ENCODE measurements at places on chromosomes 5 and 9.
A peak's percentile ranks its signal among the peaks of the same experiment; 100 is the strongest.

DNA sequence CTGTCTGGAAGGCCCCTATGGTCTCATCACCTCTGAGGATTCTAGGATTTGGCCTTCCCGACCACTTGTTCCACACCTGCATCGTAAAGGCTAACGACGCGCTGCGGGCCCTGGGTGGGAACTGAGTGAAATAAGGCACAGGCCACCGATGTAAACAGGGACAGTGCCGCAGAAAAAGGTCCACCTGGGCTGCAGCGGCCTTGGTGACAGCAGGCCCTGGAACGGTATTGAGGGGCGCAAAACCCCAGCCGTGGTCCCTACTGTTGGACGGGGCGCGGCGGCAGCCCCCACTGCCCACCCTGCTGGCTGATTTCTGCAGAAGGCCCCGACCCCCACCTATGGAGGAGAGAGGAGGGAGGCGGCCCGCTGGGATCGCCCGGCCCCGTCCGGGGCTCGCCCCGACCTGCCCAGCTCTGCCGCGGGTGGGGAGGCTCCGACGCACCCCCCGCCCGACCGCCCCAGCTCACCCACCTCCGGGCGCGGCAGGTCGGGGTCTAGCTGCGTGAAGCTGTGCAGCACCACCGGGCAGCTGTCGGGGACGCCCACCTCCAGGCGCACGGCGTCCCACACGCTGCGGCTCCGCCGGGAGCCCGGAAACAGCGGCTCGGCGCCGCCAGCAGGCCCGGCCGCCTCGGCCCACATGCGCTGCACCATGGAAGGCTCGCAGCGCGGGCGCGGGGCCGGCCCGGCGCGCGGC lies 391 bp downstream of the RALGDS start:
- no peak for DNase-seq

- DNase-seq: no peak
These were observed 14.2 kb downstream of the TCERG1 start for GRCh38 chr5:146461319-146461718.

DNA sequence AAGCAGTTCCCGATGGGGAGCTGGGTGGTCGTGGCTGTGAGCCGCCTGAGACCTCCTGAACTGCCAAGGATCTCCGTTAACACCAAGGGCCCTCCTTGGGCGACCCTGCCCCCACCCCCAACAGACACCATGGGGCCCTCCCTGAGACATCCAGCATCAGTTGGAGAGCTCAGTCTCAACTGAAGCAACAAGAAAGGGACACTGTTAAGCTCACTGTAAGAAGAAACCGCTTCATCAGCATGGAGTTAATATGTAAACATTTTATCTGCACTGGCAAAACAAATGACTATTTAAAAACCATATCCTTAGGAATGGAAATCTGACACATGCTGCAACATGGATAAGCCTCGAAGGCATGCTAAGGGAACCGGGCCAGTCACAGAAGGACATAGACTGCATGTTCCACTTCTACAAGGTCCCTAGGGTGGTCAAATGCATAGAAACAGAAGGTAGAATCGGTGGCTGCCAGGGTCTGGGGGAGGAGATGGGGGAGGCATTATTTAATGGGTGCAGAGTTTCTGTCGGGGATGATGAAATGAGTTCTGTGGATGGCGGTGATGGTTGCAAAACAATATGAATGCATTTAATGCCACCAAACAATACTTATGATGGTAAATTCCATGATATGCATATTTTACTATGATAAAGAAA lies 47.4 kb downstream of the ROR2 start:
- peak; percentile 28 for DNase-seq

- DNase-seq: no peak
These were observed 14.0 kb upstream of the PHYHD1 start for GRCh38 chr9:128906741-128907140.

GRCh38 chr5:79875230-79875629 lies 115.8 kb downstream of the MTX3 start:
- DNase-seq: no peak

GRCh38 chr5:56988490-56988889 lies 36.6 kb upstream of the MIER3 start:
- no peak for DNase-seq

DNA sequence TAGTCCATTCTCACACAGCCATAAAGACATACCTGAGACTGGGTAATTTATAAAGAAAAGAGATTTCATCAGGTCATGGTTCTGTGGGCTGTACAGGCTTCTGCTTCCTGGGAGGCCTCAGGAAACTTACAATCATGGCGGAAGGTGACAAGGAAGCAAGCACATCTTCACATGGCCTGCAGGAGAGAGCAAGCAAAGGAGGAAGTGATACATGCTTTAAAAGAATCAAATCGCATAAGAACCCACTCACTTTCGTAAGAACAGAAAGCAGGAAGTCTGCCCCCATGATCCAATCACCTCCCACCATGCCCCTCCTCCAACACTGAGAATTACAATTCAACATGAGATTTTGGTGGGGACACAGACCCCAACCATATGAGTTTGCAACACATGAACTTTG lies 5.1 kb upstream of the FBXO38 start:
- no peak for DNase-seq

DNA sequence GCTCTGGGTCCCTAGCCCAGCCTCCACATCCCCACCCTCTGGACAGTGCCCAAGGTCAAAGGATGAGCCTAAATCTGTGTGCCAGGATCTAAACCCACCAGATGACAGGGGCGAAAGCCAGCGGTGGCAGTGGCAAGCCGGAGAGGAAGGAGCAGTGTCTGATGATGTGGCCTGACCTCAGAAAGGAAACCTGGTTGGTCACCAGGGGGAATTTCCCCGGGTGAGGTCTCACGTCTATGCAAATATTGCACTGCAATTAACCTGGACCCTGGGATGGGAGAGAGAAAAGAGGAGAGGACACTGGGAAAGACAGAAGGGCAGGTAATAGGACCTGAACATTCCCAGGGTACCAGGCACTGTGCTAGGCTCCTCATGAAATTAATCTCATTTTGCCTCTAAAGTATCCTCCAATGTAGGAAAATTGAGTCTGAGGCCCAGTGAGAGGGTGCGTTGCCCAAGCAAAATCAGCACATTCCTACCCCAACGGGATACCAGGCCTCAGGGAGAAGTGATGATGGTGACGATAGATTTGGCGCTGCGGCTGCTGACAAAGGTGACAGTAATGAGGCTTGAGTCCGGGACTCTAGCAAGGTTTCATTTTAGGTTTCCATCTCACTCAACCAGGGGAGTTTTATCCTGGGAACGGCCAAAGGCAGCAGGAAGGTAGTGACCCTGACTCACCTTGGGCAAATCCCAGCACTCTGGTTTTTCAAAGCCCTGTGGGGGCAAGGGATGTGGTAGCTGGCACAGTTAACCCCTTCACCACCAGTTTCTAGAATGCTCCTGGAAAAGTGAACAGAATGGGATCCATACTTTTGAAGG lies 13.4 kb upstream of the TNIP1 start:
- DNase-seq: peak; percentile 50

DNA sequence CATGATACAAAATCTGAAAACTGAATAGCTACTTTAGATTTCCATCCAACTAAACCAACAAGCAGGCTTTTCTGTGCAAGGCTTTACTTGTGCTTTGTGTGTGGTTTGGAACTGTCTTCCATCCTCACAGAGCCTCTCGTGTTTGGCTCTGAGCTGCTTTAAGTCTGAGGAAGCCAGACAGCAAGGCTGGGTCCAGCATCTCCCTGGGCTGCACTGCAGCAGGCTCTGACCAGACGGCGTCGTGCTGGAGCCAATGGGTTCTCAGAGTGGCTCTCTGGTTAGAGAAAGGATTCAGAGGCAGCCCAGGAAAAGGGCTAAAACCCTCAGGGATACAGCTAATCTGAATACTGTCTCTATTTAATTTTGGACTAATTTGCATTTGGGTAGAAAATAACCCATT lies 207.9 kb upstream of the EFNA5 start:
- no peak for DNase-seq

DNA sequence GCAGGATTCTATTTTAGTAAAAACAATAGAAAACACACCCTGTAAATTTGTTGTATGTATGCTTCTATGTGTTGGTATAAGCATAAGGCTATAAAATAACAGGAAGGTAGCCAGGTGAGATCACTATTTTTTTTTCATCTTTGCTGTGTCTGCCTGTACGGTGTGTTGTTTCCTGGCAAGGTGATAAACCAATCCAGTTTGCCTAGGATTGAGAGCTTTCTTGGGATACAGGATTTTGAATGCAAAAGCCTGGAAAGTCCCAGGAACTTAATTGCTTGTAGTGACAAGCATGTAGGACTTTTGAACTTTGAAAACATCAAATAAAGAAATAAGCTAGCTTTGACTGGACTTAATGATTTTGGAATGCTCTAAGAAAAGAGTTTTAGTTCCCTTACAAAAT lies 83.3 kb upstream of the RORB start:
- peak; percentile 5 for DNase-seq

GRCh38 chr5:172854451-172854871 lies 20.4 kb downstream of the ERGIC1 start:
- DNase-seq: no peak

- DNase-seq: no peak
These were observed 120.6 kb downstream of the PIK3R1 start for GRCh38 chr5:68336200-68336599.

DNA sequence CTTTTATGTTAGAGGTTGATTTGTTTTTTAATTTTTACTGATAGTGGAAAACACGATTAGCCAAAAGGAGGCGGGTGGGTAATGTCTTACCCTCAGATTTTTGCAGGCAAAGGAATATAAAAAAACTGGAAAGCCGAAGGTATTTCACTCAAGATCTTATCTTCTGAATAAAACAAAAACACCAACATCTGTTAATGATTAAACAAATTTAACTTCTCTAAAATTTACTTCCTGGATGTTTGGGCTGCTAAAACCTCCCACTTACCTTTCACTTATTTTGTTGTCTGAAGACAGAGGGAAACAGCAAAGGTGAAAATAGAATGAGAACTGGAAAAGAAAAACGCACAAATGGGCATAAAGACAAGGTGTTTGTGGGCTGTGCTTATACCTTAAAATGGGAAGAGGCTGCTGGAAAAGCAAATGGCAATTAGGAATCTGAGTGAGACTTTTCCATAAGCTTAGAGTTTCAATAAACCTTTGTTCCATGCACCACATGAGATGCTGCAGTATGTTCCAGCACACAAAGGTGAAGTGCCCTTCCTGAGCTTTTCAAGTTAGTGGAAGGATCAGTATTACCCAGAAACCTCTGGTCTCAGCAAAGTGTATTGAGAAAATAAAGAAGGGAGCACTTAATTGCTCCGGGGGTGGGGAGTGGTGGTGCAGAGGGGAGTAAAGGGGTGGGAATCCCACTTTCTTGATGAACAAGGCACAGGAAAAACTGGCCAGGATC lies 298.3 kb downstream of the BNC2 start:
- no peak for DNase-seq

DNA sequence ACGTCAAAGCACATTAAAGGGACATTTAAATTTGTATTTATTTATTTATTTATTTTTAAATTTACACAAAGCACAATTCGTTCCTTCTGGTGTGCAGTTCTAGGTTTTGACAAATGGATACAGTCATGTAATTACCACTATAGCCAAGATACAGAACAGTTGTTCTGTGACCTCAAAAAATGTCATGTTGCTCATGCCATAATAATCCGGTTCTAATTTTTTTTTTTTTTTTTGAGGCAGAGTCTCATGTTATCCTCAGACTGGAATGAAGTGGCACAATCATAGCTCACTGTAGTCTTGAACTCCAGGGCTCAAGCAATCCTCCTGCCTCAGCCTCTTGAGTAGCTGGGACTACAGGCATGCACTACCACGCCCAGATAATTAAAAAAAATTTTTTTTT lies 7.8 kb downstream of the IGFBPL1 start:
- no peak for DNase-seq

All from hepatocyte (in vitro differentiated cells).